ENCODE measurements at places on chromosomes 2 and 18.
A peak's percentile ranks its signal among the peaks of the same experiment; 100 is the strongest.

DNA sequence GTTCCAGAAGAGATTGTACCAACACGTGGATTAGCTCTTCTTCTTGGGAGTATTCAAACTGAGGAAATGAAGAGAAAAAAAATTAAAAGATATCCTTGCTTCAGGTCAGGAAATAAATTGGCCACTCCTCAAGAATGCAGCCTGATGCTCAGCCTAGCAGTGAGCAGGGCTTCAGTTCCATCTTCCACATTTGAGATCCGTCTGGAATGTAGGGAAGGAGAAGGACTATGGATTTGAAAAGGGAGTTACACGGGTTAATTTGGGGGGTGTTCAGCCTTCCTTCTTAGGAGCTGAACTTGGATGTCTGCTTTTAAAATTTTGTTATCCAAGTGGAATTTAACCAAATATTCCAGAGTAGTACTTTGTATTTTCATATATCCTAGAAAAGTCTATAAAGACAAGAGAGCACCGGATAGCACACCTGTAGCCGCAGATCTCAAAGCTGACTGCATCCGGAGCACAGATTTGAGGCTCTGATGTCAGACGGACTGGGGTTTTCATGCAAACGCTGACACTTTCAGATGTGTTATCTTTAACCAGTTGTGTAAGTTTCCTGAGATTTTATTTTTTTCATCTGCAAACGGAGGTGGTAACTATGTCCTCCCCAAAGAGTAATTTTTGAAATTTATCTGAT, 99.3 kb downstream of the COPS8 start:
- no peak for DNase-seq

DNA sequence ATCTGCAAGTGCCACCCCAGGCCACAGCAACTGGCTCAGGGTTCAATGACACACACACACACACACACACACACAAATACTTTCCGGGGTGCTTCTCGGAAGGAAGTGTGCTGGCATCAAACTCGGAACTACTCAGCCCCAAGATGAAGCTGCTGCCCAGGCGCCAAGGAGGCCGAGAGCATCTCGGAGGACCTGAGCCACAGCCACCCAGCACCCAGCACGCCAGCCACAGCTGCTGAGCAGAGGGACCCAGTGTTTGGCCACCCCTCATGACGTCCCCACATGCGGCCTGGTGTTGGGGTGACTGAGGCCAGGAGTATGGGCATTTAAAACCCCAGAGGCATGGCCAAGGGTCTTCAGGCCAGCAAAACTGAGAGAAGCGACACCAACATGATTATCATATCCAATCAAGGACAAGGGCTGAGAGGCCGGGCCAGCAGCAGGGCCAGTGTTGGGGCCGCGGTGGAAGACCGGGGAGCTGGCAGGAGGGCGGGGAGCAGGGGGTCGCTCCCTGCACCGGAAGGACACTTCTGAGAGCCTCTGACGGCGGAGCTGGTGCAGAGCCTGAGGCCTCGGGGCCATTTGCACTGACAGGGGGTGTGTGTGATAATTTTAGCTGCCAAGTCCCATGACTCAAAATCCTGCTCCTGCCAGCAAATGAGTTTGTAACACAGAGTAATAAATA, 61.8 kb downstream of the BIN1 start:
- no peak for DNase-seq

- no peak for DNase-seq
These were observed 39.7 kb upstream of the SOCS6 start for GRCh38 chr18:70249118-70249517.

DNA sequence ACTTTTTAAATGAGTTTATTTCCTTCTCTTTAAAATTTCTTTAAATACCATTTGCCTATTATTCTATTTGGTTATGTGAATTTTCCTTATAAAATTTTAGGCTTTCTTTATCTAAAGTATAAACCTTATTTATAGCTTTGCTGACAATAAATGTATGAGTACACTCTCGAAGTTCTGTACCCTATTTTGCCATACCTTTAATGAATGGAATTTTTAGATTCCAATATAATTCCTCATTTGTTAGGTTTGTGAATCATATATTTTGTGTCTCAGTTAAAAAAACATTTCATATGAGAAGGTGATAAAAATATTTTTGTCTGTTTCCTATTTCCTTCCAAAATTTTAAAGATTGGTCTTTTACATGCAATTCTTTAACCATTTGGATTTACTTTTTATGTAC, 427.4 kb upstream of the SLC8A1 start:
- DNase-seq, result no peak

DNA sequence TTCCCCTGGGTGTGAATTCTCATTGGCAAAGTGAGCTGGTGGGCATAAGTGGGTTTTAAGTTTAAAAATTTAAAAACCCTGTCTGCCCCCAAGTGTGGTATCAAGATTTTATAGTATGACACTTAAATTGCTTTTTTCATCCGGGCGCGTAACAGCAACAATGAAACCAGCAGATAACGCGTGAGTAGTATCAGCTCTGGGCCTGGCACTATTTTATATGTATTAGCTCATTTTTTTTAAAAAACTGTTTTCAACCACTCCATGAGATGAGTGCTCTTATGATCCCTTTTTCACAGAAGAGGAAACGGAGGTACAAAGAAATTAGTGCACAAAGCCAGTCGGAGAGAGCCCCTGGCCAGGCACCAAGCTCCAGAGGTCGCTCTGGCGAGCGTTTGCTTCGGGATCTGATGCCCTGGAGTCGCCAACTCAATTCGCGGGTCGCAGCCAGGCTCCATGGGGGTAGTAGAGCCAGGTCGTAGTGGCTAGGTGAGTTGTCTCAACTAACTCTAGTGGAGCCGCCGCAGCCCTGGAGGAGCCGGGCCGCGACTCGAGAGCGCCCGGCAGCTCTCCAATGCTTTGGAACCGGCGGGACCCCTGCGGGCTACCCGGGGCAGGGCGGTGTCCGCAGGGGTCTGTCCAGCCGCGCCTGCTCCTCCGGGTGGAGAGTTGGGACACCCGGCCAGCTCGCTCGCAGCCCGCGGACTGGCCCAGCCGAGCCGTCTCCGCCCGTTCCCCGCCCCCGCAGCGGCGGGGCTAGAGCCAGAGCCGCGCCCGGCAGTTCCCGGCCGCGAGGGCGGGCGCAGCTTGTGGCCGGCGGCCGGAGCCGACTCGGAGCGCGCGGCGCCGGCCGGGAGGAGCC, at the start of gene IL1R1:
Gene IL1R1, plus strand, starts transcription at position 777 of the 859 bp plus-strand sequence. CDS start 14,979 bp downstream, outside the sequence.
- DNase-seq, result no peak

GRCh38 chr2:85071096-85071495, 62.1 kb upstream of the TCF7L1 start:
- no peak for DNase-seq

GRCh38 chr2:215535125-215535668, 99.3 kb upstream of the FN1 start:
- no peak for DNase-seq

GRCh38 chr2:73614105-73614504, 28.1 kb downstream of the NAT8 start:
- no peak for DNase-seq

DNA sequence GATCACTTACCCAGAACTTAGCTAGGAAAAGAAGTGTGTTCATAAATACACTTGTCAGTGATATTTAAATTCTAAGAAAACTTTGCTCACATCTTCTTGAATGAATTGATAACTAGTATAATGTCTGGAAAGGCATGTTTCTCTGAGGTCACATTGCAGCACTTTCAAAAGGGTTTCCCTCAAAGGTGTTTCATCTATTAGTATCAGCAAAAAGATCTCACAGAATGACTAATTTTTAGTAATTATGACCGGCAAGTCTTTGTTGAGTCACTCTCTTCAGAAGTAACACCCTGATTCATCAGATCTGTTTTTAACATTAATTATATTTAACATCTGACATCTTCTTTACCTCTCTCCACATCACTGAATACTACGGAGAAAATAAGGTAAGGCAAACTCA, 222.3 kb downstream of the IKZF2 start:
- no peak for DNase-seq

DNA sequence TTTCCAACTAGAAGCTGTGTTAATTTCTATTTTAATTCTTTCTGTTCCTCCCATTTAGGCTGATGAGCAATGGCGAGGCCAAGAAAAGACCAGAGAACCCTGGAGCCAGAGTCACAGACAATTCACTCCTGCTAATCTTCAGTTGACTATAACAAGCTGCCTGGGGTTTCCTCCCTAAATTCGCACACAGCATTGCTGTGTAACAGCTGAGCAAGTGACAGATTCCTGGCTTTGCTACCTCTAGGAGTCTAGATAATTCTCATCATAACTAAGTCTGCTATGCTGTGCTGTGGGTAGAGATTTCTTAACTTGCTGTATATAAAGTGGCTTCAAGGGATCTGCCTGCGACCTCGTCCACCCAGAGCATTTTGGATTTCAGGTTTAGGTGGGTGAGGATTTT, 131.3 kb upstream of the REV1 start:
- DNase-seq, result no peak

GRCh38 chr2:137975280-137976271, 11.3 kb downstream of the HNMT start:
- no peak for DNase-seq

DNA sequence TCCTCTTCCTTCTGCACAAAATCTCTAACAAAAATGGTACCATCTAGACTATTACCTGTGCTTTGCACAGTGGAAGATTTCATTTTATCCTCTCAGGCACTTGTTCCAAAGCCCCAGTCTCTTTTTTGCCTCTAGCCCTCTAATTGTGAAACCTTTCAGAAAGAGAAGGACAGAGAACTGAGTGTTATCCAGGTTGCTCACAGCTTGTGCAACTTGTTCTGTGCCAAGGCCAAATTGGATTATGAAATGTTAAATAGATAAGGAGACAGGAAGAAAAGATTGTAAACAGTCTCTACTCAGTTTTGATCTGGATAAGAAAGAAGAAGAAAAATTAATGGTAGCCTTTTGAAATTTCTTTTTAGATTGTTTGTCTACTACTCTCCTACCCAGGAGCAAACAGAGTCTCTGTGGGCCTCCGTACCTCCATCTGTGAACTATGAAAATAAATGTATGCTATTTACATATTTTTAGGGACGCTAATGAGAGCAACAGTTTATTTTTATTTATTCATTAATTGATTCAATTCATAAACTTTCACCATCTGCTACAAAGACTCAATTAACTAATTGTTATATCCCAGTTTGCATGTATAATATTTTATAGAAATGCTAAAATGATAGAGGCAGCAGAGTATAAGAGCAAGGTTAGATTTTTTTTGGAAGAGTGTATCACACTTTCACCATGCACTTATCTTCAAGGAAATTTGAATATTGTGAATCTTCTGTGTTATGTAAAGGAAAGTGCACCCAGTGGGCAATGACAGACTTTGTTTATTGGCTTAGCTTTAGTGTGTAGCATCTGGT, 339.0 kb upstream of the ETAA1 start:
- no peak for DNase-seq

DNA sequence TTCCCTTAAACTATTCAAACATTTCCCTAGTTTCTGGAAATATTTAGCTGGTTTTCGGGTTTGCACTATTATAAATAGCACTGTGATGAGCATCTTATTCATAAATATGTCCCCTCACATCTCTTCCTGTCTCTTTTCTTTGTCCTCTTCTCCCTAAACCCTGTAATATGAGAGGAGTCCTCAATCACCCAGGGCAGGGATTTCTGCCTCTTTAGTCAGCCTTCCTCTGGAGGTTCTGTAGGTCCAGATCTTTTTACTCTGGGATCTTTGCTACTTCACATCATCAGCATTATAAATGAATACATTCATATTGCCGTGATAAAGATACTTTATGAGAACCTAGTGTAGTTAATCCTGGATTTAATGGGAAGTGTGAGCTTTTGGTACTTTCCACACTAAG, 87.9 kb upstream of the TTN start:
- no peak for DNase-seq

GRCh38 chr2:181686576-181687185, 6.4 kb upstream of the NEUROD1 start:
- DNase-seq, result no peak

DNA sequence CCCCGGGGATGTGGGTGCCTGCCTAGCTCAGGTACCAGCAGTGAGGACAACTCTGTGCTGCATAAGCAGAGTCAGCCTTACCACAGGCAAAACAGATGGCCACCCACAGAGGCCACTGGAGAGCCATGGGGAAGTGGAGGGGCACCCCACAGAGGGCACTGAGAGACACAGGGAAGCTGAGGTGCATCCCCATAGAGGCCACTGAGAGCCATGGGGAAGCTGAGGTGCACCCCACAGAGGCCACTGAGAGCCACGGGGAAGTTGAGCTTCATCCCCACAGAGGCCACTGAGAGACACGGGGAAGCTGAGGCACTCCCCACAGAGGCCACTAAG, 134.1 kb upstream of the EPAS1 start:
- DNase-seq, result no peak

DNA sequence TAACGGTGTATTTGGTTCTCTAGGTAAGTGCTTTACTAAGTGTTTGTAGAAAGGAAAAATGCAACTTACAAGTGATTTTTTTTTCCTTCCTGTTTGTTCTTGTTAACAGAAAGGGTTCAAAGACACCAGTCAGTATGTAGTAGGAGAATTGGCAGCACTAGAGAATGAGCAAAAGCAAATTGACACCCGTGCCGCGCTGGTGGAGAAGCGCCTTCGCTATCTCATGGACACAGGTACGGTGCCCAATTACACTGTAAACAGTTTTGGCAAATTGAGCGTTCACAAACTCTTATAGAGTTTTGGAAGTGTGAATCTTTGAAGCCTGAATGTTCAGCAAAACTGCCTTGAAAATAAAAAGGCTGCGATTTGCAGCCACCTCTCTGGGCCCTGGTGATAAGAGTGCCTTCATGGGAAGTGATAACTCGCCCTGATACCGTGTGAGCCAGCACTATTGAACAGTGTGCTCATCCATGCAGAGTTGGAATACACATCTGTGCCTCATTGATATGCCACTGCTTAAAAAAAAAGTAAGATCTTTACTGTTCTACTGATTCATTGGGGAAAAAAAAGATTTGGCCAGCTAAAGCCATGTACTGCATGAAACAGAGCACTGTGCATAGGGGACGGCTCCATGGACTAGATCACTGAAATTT, 54.0 kb upstream of the OTX1 start:
- DNase-seq, result no peak

DNA sequence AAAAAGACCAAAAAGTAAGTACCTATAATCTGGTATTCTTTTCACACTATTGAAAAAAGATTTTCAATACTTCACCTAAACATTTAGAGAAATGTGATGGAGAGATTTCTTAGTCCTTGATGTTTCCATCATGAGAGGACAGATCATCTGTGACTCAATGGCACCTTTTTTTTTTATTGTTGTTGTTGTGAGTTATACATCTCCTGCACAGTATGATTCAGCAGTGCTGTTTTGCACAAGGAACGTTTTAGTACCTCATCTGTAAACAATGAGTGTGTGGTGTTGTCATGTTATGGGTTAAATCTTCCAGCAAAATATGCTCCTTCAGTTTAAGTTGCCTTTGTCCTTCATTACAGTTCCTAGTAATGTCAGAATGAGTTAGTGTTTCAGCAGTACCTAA, 2.2 kb downstream of the KIAA1328 start:
- DNase-seq, result no peak

- DNase-seq, result peak; percentile 34
These were observed at the start of gene RAPH1 for GRCh38 chr2:203535078-203535783. TSS of gene RAPH1 (minus strand) at chr2:203535301. CDS start at chr2:203495353, 39,948 bp downstream.

Measured in activated gamma-delta T cell (primary cell).